Kidney tubule cell (primary cell): ENCODE measurements at places on chromosomes 6 and 20.
A peak's percentile ranks its signal among the peaks of the same experiment; 100 is the strongest.

DNA sequence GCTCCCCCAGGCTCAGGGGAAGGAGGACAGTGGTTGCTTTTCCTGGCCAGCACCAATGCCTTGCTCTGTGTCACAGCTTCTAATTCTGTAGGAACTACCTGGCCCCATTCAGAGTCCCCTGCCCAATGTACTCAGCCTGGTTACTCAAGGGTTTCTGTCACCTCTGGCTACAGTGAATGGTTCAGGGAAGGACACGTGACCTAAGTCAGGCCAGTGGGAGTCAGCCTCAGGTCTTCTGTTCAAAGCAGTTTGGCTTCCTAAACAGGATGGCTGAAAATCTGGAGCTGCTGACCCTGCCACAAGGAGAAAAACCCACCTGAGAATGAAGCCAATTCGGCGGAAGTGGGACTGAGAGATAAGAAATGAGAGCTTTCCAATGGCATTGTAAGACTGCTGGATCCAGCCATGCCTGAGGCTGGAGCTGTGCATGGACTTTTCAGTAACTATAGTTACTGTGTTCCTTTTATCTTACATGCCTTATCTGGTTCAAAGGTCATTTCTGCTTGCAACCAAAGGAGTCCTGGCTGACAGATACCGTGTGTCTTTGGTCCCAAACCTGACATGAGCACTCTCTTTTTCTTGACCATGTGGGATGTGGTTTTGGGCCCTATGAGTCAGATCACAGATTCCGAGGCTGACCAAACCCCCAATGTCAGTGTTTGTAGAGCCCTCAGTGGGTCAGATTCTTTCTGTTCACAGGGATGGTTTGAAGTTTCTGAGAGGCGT lies 104.3 kb downstream of the SULF2 start:
- DNase-seq = no peak

DNA sequence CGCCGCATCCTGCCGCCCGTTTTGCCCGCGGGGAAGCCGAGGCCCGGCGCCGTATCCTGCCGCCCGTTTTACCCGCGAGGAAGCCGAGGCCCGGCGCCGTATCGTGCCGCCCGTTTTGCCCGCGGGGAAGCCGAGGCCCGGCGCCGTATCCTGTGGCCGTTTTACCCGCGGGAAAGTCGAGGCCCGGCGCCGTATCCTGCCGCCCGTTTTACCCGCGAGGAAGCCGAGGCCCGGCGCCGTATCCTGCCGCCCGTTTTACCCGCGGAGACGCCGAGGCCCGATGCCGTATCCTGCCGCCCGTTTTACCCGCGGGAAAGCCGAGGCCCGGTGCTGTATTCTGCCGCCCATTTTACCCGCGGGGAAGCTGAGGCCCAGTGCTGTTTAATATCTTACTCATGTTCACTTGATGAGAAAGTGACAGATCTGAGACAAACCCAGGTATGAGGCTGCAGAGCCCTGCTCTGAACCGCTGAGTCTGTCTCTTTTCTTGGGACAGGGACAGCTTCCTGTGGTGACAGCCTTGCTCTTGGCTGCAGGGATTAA lies 129.4 kb downstream of the CDH26 start:
- peak; percentile 3 for DNase-seq

DNA sequence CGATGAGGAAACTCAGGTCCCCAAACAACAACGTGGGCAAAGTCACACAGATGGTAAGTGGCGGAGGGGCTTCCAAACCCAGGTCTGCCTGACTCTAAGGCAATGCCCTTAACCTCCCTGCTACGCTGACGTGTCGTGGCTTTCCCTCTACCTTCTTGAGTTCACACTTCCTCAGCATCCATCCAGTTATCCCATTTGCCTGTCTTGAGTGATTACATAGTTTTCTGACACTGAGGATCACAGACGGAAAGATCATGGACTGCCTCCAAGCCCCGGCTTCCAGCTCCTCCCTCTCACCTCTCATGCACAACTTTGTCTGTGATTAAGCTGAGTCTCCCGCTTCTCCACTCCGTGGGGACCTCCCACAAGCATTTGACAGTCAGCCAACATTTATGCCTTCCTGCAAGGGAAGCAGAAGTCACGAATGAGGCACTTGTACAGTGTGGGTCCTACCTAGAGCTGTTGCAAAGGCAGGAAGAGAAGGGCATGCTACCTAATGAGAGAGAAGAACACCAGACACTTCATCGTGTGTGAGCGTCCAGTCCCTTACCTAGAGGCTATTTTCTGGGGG lies 33.8 kb downstream of the TBC1D7 start:
- peak; percentile 24 for DNase-seq

GRCh38 chr6:40274058-40274457 lies 313.1 kb downstream of the LRFN2 start:
- peak; percentile 66 for DNase-seq

- DNase-seq = no peak
These were observed 41.7 kb upstream of the NXT1 start for GRCh38 chr20:23308908-23309307.

- peak; percentile 56 for DNase-seq
These were observed 42.2 kb upstream of the SPTLC3 start for GRCh38 chr20:12966468-12967085.

DNA sequence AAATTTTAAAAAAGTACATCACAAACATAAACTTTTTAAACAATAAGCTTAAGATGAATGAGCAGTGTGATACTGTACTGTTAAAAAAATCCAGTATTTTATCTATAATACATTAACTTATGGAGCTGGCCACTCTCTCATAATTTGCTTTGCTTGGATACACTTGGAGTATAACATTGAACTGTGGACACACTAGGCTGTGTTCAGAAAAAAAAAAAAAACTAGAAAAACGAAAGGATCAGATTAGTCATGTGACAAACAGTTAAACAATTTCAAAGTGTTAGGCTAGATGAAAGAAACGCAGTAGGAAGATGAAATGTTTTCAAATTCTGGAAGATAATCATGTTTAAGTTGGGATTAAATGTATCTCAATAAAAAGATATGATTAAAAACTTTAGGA lies 220.0 kb downstream of the GRIK2 start:
- peak; percentile 69 for DNase-seq

GRCh38 chr6:125596020-125596419 lies 153.4 kb upstream of the HEY2 start:
- no peak for DNase-seq

DNA sequence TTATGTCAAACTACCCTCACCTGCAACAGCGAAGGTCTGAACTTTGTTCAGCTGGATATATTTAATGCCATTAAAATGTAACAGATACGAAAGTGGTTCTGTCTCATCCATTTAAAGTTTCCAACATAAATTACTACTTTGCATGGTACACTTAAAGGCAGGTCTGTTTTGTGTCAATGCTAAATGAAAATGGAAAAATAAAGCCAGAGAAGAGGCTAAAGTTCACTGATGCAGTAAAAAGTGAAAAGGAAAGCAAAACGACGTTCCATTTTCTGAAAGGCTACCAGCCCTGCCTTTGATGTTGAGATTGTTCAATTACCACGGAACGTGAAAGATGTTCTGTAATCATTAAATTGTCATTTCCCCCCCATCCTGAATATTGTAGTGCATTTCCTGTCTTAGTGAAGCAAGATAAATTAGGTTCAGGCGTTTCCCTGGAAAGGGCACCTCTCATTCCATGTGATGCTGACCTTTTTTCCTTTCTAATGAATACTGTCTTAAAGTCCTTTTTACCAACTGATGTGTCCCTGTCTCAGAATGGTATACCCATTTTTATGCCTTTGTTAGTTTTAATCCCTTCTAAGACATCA lies 334.7 kb upstream of the JAG1 start:
- DNase-seq = no peak

- DNase-seq = no peak
These were observed 142.2 kb upstream of the AFDN start for GRCh38 chr6:167684276-167685104.

- DNase-seq = peak; percentile 24
These were observed 138.5 kb upstream of the PHACTR1 start for GRCh38 chr6:12578097-12578496.

GRCh38 chr6:41650120-41650519 lies 11.9 kb downstream of the MDFI start:
- no peak for DNase-seq

DNA sequence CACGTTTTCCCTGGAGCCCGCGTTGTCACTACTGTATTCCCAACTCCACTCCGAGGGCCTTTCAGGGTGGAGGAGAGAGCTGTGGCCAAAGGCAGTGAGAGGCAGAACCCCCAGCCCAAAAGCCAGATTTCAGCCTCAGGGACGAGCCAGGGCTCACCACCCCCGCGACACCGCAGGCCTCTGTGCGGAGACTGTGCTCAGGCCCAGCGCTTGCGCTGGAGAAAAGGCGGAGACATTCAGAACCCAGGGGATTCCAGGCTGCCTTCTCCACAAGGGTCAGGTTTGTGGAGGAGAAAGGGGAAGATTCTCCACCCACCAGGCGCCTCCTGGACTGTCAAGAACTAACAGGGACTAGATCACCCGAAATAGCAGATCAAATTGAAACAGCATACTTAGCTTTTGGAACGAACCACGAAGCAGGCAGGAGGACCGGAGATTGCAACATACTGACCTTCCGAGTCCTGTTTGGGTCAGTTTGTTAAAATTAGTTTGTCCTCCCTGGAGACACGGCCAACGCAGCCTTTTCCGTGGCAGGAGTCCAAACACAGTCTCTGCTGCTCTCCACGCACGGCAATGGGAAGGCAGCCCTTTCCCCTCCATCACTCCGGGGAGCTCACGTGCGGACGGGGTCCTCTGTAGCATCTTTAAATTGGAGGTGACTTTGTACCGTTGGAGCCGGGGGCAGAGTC lies 14.4 kb downstream of the DLL1 start:
- DNase-seq = no peak

- peak; percentile 52 for DNase-seq
These were observed 72.3 kb upstream of the IPCEF1 start for GRCh38 chr6:154428897-154429296.

DNA sequence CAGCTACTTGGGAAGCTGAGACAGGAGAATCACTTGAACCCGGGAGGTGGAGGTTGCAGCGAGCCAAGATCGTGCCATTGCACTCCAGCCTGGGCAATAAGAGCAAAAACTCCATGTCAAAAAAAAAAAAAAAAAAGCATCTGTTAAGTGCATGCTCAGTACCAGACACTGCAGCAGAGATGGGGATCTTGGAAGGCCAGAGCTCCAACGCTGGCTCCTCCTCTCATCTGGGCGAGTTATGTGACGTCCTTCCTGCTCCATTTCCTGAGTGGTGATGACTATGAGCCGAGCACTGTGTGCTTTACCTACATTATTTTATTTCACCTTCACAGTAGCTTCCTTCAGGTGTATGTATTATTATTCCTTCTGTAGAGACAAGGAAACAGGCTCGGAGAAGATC lies 38.5 kb upstream of the CDH22 start:
- DNase-seq = no peak

DNA sequence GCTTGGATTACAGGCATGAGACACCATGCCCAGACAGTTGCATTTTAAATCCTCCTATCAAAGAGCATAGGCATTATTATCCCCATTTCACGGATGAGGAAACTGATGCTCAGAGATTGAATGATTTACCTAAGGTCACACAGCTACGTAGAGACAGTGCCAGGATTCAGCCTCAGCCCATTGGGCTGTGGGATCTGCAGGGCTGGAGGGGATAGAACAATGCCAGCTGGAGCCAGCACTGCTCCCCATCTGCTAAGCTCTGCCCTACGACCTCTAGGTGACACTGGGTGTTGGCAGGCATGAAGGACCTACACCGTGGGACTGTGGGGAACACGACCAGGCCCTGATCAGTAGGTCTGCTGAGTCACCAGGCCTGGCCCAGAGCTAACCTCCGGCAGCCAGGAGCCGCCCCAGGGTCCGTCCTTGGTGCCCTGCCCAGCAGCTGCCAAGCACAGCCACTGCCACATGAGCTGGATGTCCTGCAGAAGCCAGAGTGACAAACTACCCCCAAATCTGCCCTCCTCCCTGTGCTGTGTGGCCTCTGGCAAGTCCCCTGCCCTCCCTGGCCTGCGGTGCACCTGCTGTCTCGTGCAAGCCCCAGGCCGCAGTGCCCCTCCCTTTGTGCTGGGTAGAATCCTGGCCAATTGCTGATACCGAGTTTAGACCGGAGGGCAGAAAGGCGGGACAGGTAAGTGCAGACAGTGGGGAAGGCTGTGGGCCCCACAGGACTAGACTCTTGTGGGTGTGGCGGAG lies 47.6 kb upstream of the PTGIS start:
- peak; percentile 44 for DNase-seq

DNA sequence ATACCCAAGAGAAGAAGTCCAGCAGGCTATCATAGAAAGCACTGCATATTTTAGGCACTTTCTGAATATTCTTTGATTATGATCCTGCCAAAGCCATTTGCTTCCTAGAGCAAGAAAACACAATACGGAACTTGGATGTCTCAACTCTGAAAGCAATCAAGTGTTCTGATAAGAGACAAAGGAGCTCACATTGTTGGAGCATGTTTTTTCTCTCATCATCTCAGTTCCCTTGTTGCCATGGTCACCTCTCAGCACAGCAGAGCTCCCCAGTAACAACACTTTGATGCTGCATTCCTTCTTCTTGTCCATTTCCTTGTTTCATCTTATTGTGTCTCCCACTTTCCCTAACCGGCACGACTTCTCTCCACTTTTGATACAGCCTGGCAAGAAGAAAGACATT lies 168.7 kb upstream of the FUT9 start:
- no peak for DNase-seq

DNA sequence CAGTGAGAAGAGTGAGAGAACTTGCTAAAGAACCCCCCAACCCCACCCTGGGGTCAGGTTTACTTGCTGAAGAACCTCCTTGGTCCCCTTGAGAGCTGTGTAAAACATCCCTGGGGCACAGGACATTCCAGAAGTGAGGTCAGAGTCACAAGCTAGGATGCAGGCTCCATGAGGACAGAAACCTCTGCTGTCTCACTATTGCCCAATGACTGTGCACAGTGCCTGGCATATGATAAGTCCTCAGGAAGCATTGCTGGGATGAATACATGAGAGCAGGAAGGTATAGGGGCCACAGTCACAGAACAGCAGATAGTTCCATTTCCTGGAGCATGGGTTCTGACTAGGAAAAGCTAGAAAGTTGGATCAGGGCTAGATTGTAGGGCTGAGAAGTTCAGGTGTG lies 18.4 kb downstream of the NT5E start:
- peak; percentile 73 for DNase-seq

DNA sequence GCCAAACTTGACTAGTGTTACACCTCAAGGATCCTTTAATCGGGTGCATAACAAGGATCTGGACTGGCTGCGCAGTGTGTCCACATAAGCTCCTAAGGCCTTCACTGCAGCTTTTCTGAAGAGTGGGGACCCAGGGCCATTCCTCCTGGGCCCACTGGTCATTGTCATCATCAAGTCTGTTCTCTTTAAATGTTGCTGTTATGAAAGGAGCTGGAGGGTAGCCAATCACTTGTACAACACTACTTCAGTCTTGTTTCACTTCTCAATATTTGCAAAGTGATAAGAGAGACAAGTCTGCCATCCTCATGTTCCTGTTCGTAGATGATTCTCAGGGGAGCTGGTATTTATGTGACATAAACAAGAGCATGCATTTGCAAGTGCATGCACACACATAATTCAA lies 149.8 kb downstream of the SYNDIG1 start:
- no peak for DNase-seq

GRCh38 chr6:105746130-105746505 lies 340.0 kb upstream of the PRDM1 start:
- DNase-seq = no peak

- DNase-seq = no peak
These were observed 135.6 kb downstream of the HIVEP1 start for GRCh38 chr6:12147557-12148316.

- DNase-seq = no peak
These were observed 85.5 kb upstream of the ZNF217 start for GRCh38 chr20:53678990-53679596.

GRCh38 chr6:118410001-118410400 lies 138.1 kb upstream of the PLN start:
- DNase-seq = no peak
